Fibroblast of lung (primary cell): ENCODE measurements at places on chromosomes 3 and 15.

GRCh38 chr3:58260733-58261132 lies 23.1 kb downstream of the ABHD6 start:
- DNase-seq, result peak; percentile 68

GRCh38 chr15:63104727-63105126 lies 16.9 kb upstream of the LACTB start:
- peak; percentile 83 for DNase-seq

DNA sequence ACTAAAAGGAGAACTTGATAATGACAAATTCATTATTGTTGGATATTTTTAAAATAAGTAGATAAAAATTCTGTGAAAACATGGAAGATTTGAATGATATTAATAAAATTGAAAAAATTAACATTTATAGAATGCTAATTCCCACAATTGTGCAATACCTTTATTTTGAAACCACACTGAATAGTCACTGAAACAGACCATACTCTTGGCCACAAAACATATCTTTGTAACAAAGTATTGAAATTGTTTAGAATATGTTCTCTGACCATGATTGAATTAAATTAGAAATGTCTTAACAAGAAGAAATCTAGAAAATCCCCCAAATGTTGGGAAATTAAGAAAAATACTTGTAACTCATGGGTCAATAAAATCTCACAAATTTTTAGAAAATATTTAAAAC lies 49.2 kb downstream of the ARHGAP11B start:
- no peak for DNase-seq

DNA sequence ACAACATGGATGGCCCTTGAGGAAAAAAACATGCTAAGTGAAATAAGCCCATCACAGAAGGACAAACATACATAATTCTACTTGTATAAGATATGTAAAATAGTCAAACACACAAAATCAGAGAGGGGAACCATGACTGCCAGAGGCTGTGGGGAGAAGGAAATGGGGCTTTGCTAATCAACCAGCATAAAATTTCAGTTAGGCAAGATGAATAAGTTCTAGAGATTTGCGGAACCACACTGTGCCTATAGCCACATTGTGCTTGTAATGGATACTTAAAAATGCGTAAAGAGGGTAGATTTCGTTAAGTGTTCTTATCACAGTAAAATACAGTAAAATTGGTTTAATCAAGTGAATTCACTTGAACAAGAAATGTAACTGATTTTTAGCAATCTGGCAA lies 33.7 kb upstream of the SPTBN5 start:
- no peak for DNase-seq

DNA sequence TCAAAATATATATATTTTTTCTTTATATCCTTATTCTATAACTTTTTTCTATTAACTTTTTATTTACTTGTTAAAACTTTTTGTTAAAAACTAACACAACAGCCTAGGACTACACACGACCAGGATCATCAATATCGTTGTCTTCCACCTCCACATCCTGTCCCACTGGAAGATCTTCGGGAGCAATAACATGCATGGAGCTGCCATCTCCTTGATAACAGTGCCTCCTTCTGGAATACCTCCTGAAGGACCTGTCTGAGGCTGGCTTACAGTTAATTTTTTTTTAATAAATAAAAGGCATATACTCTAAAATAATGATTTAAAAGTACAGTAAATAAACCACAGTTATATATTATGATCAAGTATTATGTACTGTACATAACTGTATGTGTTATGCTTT lies 58.9 kb downstream of the SFMBT1 start:
- DNase-seq, result peak; percentile 65
